ENCODE measurements at places on chromosomes 7 and 10. TPM values are rescaled to one million over a fixed set of nuclear protein-coding genes. Genes with fewer than 3 reads are reported as not detected.

ACHE gene
- total RNA-seq = 3.0 TPM

ZMYND11 gene
- total RNA-seq = 41.6 TPM

- DNase-seq = no peak
- no peak overlapping the region for H3K4me3 ChIP-seq
- no peaks in the 10 kb centered on the region for H3K4me1 ChIP-seq
- H3K27ac ChIP-seq = no peak overlapping the region
- no peaks in the 10 kb centered on the region for H3K27me3 ChIP-seq
These were observed 651.1 kb downstream of the SORCS1 start for GRCh38 chr10:106513352-106513771.

DNA sequence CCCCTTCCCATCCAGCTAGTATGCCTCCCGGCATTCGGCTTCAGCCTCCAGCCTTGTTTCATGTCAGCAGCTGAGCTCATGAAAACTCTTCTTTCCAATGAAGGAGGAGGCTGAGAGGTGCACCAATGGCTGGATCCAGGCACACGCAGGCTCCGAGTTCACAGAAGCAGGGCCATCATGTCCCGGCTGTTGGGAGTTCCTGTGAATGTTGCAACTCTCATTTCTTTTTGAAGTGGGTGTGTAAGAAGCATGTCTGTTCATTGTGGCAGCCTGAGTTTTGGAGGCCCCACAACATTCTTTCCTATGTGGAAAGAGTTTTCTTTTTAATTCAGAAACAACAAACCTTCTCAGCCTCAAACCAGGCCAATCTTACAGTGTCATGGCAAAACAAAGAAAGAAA, 89.7 kb downstream of the PTPRE start:
- peaks cover 20% of the 10 kb centered on the region for H3K36me3 ChIP-seq
- DNase-seq = no peak
- no peak overlapping the region for H3K27ac ChIP-seq
- peaks cover 45% of the 10 kb centered on the region for H3K4me1 ChIP-seq

GRCh38 chr7:157568770-157569584, 232.2 kb downstream of the DNAJB6 start:
- no peak overlapping the region for H3K4me3 ChIP-seq
- peaks cover 6% of the 10 kb centered on the region for H3K27me3 ChIP-seq
- H3K27ac ChIP-seq = no peak overlapping the region
- peaks cover 16% of the 10 kb centered on the region for H3K36me3 ChIP-seq

GRCh38 chr10:92662848-92663247, 26.9 kb upstream of the HHEX start:
- no peak overlapping the region for H3K27ac ChIP-seq
- no peaks in the 10 kb centered on the region for H3K4me1 ChIP-seq
- H3K36me3 ChIP-seq = peaks cover 6% of the 10 kb centered on the region
- no peak overlapping the region for H3K4me3 ChIP-seq
- DNase-seq = no peak

GRCh38 chr10:77667426-77668324, 30.1 kb upstream of the KCNMA1 start:
- H3K4me3 ChIP-seq = no peak overlapping the region
- DNase-seq = no peak
- no peak overlapping the region for H3K27ac ChIP-seq
- H3K4me1 ChIP-seq = no peaks in the 10 kb centered on the region
- H3K27me3 ChIP-seq = peaks cover 3% of the 10 kb centered on the region

- H3K4me1 ChIP-seq = peaks cover 11% of the 10 kb centered on the region
- no peak for DNase-seq
- H3K4me3 ChIP-seq = no peak overlapping the region
- H3K27me3 ChIP-seq = peaks cover 4% of the 10 kb centered on the region
These were observed 24.2 kb downstream of the STRA8 start for GRCh38 chr7:135257790-135258189.

GRCh38 chr7:119900996-119901672, 371.8 kb upstream of the KCND2 start:
- H3K4me3 ChIP-seq = no peak overlapping the region
- H3K36me3 ChIP-seq = no peaks in the 10 kb centered on the region
- H3K27me3 ChIP-seq = no peaks in the 10 kb centered on the region
- no peak for DNase-seq

DNA sequence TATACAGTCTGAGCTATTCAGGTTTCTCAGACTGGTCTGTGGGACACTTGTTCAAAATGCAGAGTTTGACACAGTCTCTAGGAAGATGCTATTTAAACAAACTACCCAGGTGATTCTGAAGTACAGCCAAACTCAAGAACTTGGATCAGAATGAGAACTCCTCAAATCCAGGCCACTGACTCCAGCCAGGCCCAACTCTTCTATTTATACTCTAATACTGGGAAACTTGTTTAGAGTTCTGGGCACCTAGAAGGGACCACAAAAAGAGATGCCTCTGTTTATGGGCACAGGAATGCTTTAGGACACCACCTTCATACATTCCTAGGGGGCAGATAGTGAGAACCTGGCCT, 40.1 kb upstream of the ADD3 start:
- peak overlapping the region; percentile 98 for H3K27ac ChIP-seq
- H3K4me3 ChIP-seq = peak overlapping the region; percentile 37
- no peaks in the 10 kb centered on the region for H3K36me3 ChIP-seq
- DNase-seq = no peak

All from endothelial cell (in vitro differentiated cells).